ENCODE measurements at places on chromosomes 2 and 18.

DNA sequence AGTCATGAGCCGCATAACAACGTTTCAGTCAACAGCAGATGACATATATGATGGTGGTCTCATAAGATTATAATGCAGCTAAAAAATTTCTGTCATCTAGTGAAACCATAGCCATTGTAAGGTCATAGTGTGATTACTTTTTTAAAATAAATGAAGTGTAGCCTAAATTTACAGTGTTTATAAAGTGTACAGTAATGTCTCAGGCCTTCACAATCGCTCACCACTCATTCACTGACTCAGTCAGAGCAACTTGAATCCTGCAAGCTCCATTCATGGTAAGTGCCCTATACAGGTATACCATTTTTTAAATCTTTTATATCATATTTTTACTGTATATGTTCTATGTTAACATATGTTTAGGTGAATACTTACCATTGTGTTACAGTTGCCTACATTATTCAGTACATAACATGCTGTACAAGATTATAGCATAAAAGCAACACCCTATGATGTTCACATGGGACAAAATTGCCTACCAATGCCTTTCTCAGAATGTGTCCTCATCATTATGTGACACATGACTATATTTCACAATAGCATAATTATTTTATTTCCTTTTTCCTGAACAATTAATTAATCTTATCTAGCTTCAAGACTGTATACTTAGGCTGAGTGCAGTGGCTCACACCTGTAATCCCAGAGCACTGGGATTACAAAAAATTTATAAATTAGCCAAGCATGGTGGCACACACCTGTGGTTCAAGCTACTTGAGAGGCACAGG is 1115.9 kb upstream of the ZEB2 start:
- DNase-seq, result no peak

DNA sequence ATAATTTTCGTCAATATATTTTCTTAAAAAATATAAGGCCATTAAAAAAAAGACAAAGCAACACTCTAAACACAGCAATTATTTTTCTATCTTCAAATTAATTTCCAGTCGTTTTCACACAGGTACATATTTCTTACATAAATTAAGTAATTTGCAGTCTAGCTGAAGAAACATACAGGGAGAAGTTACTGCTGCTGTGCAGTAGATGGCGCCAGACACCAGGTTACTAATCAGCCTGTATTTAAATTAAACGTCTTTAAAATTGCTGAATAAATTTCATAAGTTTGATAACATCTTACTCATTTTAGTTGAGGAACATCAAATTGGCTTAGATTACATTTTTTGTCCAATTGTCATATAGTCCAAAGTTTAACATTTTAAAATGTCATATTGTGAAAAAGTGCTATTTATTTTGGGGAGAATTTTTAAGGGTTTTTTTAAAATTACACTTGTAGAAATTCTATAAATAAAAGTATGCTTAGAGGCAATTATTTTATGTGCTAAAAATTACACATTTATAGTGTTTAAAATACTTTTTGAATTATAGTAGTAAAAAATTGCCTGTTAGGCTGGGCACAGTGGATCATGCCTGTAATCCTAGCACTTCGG is 88.4 kb downstream of the PMAIP1 start:
- no peak for DNase-seq

- DNase-seq, result no peak
These were observed 258.8 kb downstream of the GBX2 start for GRCh38 chr2:235909358-235909757.

DNA sequence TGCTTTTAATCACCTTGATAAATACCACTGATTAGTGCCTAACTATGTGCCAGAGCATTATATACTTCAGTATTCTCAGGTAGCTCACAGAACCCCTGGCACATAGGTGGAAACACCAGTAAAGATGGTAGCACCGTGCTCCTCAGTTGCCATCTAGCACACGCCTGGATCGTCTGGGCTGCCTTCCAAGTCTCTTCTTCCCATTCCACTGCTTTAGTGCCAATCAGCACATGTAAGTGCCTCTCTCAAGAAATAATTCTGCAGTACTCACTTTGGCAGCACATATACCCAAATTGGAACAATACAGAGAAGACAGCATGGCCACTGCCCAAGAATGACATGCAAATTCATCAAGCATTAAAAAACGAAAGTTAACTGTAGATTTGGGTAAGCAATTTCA is 13.0 kb downstream of the POLR2D start:
- DNase-seq, result no peak

GRCh38 chr2:714005-714741 is 37.0 kb upstream of the TMEM18 start:
- peak; percentile 84 for DNase-seq

DNA sequence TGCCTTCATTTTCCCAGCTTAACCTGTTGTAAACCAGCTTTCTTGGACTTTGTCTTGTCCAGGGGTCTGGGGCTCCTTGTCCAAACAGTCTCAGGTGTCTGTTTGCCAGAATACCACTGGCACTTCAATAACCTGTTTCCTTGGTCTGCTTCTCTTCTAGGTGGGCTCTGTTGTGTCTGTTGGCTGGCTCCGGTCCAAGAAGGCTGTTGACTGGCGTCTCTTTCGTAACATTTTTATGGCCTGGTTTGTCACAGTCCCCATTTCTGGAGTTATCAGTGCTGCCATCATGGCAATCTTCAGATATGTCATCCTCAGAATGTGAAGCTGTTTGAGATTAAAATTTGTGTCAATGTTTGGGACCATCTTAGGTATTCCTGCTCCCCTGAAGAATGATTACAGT is 17.0 kb downstream of the SLC20A1 start:
- DNase-seq, result no peak

- no peak for DNase-seq
These were observed at the start of gene CD8A for GRCh38 chr2:86790676-86791572. CD8A (minus strand) TSS chr2:86790913; CDS start chr2:86790825, 88 bp downstream.

- DNase-seq, result no peak
These were observed 194.9 kb downstream of the RIT2 start for GRCh38 chr18:42920621-42921020.

- DNase-seq, result no peak
These were observed 327.0 kb upstream of the THUMPD2 start for GRCh38 chr2:40106061-40106460.

DNA sequence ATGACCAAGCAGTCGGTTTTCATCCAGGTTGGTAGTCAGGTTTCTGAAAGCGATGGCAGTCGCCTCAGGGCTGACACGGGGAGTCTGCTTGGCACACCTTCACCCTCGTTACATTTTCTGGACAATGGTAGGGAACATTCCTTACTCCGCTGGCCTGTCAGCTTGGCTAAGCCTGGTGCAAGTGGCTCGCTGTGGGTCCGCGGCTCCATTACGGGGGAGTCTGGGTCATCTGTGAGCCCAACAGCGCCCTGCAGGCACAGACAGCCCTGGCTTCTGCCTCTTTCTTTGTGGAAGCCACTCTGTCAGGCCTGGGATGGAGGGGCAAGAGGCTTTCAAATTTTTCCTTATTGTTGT is 95.6 kb downstream of the HDAC4 start:
- no peak for DNase-seq

DNA sequence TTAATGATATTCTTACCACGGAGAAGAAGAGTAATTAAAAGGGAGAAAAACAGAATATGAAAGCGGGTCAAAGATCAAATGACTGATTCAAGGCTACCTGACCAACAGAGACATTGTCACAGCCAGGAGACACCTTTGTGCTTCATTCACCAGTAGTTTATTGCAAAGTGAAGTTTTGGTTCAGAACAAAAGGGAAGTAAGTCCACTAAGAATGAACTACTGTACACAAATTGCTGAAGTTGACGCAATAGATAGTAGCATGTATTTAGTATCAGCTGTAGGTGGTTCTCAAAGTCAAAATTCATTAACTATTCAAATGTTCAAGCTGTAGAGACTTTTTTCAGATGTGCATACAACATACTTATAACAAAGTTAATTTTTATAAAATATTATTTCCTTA is 64.7 kb upstream of the COX7A2L start:
- DNase-seq, result no peak

DNA sequence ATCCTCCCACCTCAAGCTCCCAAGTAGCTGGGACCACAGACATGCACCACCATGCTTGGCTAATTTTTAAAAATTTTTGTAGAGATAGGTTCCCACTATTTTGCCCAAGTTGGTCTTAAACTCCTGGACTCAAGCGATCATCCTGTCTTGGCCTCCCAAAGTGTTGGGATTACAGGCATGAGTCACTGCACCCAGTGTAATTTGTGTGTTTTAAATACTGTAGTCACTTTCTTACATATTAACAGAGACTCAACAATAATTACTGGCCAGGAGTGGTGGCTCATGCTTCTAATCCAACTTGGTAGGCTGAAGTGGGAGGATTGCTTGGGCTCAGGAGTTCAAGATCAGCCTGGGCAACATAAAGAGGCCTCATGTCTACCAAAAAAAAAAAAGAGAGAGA is 293.0 kb downstream of the RDH14 start:
- DNase-seq, result no peak

DNA sequence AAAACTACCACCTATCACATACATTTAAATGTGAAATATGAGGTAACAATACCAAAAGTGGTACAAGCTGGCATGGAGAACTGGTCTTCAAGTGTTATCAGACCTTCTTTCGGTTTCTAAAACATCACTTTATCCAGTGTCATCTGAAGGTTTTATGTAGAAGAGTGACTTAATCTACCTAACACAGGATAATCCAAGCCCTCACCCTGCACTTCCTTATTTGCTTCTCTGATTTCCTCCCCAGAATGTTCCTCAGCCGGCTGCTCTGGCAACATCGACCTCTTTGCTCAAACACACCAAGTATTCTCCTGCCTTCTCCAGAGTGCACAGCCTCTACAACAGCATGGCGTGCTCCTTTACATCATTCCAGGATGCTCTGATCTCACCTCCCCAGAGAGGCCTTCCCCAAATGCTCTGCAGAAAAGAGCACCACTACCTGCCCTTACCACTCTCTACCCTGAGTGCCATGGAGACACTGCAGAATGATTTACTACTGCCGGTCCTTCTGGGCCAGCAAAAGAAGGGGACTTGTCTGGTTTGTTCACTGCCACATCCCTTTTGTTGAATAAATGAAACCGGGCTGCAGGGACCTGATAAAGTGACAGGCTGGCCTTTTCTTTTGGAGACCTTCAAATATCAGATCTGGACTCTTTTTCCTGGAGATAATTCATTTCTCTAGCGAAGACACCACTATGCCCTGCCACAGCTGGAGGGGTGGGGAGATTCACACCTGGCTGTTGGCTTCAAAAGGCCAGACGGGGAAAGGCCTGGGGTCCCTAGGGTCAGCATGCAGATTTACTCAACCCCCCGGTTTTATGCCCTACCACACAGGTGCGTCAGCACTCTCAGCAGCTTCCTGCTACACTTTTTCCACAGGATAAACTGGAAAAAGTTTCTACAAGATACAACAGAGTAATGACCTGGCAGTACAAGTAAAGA is 42.0 kb downstream of the TTR start:
- no peak for DNase-seq

GRCh38 chr2:74759986-74760385 is 73.9 kb upstream of the HK2 start:
- DNase-seq, result no peak

- no peak for DNase-seq
These were observed 21.2 kb downstream of the CNTNAP5 start for GRCh38 chr2:124046332-124046731.

DNA sequence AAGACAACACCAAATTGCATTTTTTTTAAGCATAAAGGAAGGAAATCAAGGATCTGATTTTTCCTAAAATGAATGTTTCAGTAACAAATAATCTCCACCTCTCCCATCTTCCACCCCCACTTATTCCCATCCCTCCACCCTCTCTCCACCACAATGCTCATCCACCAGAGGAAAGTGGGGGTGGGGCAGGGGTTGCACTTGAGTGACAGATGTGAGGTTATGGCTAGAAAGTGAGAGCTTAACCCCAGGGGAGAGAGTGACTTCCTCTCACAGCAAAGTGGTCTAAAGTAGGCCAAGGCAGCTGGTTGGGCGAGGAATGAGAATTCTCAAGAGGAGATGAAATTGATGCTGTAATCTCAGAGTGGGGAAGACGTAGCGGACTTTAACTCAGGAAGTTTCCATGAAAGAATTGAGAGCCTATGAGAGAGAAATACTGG is 104.7 kb downstream of the HNRNPLL start:
- peak; percentile 34 for DNase-seq

GRCh38 chr2:55430211-55430975 is 10.7 kb upstream of the CCDC88A start:
- DNase-seq, result no peak

DNA sequence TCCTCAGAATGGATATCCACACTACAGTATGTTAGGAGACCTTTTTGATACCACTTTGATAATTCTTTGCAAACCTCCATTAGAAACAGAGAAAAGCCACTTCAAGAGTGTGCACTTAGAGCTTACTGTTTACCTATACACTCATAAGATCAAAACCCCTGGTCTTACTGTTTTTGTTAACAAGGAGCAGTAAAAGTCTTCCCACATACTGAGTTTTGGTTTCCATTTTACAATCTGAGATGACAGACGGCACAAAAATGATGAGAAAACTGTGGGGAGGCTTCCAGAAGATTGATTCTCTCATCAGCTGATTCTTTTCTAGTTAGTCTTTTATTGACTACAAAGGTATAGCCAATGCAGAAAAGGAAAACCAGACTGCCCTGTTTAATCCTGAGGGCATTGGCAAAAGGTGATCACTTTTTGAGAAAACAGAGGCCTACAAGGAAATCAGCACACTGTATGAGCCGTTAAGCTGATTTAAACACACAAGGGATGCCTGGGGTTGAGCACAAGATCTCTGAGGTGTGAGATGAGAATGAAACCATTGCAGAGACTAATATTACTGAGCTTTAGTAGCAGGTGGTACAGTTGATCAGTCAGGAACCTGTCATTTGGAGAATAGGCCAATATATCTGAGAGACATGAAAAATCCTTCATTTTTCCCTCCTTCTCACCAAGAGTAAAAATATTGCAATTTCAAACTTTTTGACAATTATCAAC is 368.6 kb downstream of the GRB14 start:
- no peak for DNase-seq

GRCh38 chr2:140734992-140735391 is 1395.8 kb downstream of the LRP1B start:
- no peak for DNase-seq

DNA sequence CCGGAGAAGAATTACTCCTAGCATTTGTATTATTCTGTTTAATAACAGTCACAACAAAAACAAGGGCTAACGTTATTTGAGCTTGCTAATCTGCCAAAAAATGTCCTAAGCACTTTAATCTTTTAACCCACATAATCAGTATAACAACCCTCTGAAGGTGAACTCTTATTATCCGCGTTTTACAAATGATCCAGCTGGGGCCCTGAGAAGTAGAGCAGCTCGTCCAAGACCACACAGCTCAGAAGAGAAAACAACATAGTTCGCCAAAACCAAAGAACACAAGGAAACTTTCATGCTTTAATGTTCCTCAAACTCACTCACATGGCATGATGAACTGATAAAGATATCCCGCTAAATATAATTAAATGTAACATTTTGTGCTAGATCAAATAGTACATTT is 159.7 kb upstream of the ZNF236 start:
- no peak for DNase-seq

Measured in stimulated activated naive B cell treated with anti-CD40 and anti-IgM and Interleukin-4, amounts not matched to agents 10 μg/mL and 1 μg/mL and 100 μg/mL, for 72 hours (primary cell).